GM12864 (cell line): ENCODE measurements at places on chromosomes 1 and 21.

DNA sequence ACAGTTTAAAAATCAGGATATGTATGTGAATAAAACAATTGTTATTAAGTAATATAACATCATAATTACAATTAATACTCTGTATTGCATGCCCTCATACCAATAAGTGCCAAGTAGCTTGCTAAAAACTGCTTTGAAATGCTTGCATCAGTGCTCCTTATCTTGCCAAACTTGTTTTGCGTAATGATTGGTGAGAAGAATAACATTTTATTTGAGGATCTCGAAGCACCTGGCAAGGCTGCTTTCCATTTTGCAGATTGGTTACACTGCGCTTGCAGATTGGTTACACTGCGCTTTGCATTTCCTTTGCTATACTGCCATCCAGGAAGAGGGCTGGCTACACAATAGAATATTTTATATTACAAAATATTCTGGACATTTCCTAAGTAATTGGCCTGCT is 1.7 kb upstream of the PBX1 start:
- DNase-seq, result no peak

- no peak for DNase-seq
Observed at GRCh38 chr1:27562021-27562420, 41.9 kb downstream of the AHDC1 start.

- DNase-seq, result no peak
Observed at GRCh38 chr1:216388558-216388957, 34.7 kb downstream of the USH2A start.

- DNase-seq, result peak; percentile 5
Observed at GRCh38 chr1:222095606-222096475, 354.0 kb upstream of the DUSP10 start.

DNA sequence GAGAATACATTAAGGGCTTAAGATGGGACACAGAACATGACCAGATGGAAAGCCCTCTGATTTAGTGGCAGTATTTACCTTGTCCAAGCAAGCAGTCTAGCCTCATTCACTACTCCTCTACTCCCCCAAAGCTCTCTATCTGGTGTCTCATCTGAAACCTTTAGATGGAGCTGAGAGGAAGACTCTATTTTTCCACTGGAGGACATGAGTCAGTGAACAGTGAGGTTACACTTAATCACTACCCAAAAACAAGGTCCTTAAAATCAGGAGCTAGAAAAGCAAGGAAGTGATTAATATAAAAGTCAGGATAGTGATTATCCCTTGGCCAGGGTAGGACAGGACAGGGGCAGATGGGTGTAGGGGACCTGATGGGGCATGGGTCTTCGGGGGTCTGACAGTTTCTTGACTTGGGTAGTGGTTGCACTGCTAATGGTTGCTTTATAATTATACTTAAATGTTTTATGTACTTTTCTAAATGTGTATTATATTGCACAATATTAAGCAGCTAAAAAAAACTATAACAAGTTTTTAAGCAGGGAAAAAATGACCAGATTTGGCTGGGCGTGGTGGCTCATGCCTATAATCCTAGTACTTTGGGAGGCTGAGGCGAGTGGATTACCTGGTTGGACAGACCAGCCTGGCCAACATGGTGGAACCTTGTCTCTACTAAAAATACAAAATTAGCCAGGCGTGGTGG is 3.0 kb downstream of the PTPN22 start:
- DNase-seq, result no peak

DNA sequence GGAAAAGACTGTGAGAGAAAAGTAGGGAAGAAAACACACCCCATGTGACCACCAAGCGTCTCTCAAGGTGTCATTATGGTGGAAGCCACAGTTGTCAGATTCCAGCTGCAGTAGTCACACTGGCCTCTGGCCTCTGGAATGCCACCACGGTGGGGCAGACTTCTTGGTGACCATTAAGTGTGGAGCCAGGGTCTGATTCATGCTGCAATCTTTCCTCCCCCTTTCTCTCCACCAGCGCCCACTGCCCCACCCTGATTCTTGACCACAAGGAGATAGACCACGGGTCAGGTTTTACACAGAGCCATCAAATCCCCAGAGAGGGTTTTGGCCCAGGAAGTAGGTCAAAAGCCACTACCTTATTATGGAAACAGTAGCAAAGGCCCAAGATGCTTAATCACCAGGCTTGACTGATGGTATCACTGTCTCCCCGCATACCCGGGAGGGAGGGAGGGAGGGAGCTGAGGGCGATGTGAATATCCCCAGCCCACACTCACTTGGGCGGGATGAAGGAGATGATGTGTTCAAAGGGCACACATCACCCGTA is 52.7 kb upstream of the GRHL3 start:
- DNase-seq, result no peak

DNA sequence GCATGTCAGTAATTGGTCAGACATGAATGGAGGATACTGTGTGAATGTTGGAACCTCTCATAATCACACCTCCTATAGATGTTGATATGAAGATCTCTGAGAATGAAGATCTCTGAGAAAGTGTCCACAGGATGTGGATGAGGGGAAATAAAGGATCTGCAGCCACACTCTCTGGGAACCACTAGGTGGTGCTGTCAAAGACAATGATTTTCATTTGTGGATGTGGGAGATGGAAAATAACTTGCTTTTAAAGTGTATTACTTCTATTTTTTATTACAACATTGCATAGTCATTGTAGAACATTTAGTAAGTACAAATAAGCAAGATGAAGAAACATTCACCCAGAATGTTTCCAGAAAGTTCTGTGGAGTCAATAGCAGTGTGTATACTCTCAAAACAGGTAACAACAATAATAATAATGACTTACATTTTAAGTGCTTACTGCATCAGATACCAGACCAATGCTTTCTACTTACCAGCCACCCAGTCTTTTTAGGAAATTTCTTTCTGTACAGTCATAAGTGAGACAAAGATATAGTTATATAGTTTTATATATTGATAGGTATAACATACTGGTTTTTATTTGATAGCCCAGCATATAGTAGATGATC is 128.2 kb downstream of the ATG4C start:
- DNase-seq, result no peak

GRCh38 chr1:27868932-27869718 is 3.2 kb upstream of the THEMIS2 start:
- DNase-seq, result no peak

DNA sequence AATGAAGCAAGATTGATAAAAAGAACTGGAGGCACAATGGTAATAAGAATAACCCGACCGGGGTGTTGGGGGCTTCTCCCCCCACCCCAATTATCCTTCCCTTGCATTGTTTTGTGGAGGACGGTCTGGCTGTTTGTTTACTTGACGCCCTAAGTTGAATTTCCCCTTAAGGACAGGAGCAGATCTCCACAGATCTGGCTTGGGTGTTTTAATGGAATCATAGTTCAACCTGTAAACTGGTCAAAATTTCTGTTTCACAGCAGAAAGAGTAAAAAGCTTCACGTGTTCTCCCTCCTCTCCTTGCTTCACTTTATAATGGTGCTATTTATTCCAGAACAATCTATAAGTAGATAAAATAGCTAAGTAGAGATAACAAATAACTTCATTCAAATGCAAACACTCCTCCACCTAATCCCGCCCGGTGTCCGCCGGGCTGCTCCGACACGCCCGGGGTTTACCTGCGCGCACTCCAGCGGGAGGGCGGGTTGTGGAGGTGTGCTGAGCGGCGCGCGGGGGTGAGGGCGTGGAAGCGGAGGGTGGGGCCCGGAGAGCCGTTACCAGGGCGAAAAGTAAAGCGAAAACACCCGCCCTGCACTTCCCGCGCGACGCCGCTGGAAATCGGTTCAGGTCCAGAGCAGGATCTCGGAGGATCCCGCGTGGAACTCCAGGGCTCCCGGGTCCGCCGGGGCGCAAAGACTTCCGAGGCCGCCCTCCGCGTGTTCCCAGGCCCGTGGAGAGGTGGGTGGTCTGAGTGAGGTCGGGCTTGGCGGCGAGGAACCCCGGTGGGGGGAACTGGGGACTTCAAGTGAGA is 2.0 kb upstream of the ATF3 start:
- DNase-seq, result no peak

DNA sequence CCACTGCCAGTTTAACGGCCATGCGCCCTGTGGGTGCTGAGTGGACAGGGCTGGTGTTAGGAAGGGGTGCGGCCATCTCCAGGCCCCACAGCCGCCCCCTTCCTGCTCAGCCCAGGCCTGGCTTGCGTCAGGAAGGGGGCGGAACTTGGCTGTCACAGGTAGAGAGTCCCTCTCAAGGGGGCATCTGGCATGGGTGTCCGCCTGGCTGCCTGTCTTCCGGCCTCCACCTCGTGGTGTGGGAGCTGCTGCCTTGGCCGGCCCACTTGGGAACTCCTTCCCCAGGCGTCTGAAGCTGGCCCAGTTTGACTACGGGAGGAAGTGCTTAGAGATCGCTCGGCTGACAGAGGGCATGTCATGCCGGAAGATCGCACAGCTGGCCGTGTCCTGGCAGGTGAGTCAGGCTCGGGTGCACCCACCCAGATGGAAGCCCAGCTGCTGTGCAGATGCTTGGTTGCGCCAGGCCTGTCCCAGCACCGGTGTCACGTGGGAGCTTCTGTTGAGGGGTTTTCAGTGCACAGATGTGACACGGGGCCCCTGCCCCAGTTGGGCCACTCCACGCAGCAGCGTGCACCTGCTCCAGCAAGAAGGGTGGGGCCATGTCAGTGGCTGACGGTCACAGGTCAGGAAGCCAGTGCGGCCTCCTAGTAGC is 9.1 kb upstream of the ATAD3B start:
- peak; percentile 40 for DNase-seq

- no peak for DNase-seq
Observed at GRCh38 chr1:60402216-60402615, 328.6 kb upstream of the C1orf87 start.

GRCh38 chr1:60890664-60891063 is 191.7 kb upstream of the NFIA start:
- no peak for DNase-seq

GRCh38 chr1:57711326-57711725 is 287.5 kb upstream of the DAB1 start:
- DNase-seq, result no peak

DNA sequence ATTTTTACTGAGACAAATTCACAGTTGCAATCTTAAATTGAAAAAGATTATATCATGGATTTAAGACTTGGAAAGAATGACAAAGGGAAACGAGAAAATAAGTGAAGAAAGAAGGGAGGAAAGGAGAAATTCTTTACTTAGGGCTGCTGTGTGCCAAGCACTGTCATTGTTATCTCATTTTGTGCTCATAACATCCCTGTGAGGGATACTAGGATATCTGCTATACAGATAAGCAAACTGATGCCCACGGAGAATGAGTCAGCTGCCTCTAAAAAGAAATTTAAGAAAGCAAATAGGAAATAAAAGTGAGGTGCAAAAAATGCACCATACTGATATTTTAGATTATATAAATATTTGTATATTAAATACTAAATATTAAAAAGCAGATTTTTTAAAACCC is 183.6 kb upstream of the NR5A2 start:
- DNase-seq, result no peak

DNA sequence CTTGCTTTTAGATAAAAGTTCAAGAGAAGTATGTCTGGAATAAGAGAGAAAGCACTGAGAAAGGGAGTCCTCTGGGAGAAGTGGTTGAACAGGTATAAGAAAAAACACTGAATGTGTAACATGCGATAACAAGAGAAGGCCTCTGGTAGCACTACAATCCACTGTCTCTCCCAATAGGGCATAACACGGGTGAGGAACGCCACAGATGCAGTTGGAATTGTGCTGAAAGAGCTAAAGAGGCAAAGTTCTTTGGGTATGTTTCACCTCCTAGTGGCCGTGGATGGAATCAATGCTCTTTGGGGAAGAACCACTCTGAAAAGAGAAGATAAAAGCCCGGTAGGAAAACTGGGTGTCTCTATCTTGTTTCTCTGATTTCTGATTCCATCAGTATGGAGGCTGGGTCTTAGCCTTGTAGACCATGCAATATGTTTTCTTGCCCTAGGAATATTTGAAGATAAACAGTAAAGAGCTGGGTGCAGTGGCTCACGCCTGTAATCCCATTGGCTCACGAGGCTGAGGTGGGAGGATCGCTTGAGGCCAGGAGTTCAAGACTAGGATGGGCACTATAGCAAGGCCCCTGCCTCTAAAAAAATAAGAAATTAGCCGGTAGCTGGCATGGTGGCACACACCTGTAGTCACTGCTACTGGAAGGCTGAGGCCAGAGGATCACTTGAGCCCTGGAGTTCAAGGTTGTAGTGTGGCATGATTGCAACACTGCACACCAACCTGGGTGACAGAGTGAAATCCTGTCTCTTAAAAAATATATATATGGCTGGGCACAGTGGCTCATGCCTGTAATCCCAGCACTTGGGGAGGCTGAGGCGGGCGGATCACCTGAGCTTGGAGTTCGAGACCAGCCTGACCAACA is 40.4 kb downstream of the DAP3 start:
- DNase-seq, result no peak

DNA sequence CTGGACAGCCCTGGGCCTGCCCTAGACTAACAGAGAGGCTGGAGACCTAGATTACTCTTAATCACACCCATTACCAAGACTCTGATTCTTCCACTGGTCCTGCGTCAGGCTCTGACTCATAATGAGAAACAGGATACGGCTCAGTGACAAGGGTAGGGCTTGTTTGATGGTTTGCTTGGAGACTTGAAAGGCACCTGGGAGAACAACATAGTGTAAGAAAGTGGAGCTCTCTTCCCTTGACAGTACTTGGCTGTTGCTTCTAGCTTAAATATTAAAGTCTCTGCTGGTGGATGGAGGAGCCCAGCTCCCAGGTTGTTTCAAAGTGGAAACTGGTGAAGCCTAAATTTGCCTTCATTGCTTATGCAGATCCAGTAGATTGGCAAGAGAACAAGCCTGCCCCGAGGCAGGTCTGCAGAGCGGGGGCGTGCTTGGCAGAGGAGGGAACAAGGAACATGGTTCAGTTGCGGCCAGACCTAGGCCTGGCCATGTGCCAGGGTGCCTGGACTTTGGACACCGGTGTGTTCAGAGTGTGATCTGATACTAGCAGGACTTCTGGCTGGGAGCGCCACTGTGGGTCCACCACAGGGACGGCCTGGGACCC is 480.6 kb downstream of the CAMTA1 start:
- no peak for DNase-seq

- no peak for DNase-seq
Observed at GRCh38 chr1:209653915-209654351, 1.7 kb upstream of the LAMB3 start.

DNA sequence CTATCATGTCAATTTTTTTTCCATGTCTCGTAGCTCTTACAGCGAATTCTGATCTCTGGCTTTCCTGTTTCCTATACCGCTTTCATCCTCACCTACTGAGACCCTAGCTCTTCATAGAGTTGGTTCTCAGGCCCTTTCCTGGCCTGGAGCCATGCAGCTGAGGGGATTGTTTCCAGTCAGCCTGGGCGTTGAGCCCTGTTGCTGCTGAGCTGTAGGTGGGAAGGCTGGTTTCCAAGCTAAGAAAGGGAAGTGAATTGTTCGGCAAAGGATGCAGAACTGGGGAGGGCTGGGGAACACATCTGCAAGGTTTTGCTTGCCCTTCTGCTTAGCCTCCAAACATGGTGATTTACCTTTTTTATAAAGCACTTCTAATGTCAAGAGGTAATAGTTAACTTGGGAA is 41.5 kb downstream of the SPATA46 start:
- no peak for DNase-seq

- no peak for DNase-seq
Observed at GRCh38 chr1:220123889-220124288, 30.0 kb downstream of the IARS2 start.
